Stimulated activated CD8-positive, alpha-beta memory T cell treated with anti-CD3 and anti-CD28 coated beads, Interleukin-4, amount 100 ng/mL, for 1 hour (primary cell): ENCODE measurements at places on chromosomes 13 and 19.

DNA sequence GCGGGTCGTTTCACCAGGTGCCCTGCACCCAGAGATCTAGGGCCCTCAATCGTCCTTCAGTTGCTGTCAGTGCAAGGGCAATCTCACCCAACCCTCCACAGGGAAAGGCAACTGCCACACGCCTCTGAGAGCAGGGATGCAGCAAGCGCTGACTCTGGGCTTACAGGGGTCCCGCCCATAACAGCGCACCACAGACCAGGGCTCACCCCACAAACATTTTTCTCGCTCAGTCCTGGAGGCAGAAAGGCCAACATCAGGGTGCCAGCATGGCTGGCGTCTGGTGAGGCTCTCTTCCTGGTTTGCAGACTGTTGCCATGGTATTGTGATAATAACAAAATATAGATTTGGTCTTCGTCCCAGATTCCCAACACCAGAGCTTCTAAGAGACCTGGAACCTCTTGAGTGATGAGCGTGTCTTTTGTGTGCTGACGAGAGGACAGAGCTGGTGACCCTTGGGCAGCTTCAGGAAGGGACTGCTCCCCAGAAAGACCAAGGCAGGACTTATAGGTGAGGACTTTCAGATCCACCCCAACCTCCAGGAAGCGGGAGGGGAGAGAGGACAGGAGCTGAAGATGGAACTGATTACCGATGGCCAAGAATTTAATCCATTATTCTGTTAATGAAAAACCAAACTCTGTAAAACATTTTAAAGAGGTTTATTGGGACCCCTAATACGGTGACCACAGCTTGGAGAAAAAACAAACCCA, 51.3 kb downstream of the C13orf46 start:
- DNase-seq, result no peak

DNA sequence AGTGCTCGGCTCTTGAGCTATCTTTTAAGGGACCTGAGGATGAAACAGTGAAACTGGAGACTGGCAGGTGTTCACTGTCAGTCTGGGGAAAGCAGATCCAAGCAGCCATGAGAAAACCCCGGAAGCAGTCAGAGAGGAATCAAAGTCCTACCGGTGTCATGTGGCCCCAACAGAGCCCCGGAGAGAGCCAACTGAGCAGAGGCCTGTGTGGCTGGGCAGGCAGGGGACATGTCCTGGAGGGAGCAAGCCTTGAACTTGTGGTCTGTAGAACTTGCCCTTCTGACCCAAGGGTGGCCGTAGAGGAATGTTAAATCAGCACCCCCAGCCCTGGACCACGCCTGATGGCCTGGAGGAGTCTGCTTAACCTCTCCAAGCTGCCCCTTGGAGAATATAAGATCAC, 113.7 kb upstream of the ZNF507 start:
- DNase-seq, result no peak

- no peak for DNase-seq
These were observed 26.0 kb upstream of the FBL start for GRCh38 chr19:39871886-39872866.

GRCh38 chr13:66586489-66586888, 643.6 kb downstream of the PCDH9 start:
- no peak for DNase-seq

GRCh38 chr19:55441692-55442321, 1.3 kb downstream of the SHISA7 start:
- DNase-seq, result no peak
